ENCODE measurements at places on chromosomes 13 and 19.
A peak's percentile ranks its signal among the peaks of the same experiment; 100 is the strongest.

- no peak for DNase-seq
Observed at GRCh38 chr19:33335446-33335845, 33.1 kb upstream of the CEBPA start.

DNA sequence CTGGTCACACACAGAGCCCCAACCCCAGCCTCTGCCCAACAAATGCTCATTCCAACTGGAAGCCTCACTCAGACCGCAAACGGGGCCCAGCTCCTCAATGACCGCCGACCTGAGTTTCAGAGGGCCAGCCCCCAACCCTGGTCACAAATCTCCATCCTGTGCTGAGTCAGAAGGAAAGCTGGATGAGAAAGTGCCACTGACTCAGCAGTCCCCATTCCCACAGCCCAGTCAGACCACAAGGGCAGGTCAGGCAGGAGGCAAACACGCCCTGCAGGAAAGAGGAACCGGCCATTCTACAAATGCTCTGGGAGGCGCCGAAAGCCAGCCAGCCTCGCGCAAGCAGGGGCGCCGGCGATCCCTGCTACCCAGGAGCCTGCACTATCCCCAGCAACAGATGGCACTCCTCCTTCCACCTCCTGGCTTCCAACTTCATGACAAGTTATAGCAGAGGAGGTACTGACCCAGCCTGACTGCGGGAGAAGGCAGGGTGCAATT, 14.1 kb upstream of the PRKD2 start:
- DNase-seq, result no peak

GRCh38 chr13:110507678-110508381, 53.7 kb downstream of the RAB20 start:
- no peak for DNase-seq

GRCh38 chr13:58687148-58687547, 1055.6 kb downstream of the PCDH17 start:
- no peak for DNase-seq

DNA sequence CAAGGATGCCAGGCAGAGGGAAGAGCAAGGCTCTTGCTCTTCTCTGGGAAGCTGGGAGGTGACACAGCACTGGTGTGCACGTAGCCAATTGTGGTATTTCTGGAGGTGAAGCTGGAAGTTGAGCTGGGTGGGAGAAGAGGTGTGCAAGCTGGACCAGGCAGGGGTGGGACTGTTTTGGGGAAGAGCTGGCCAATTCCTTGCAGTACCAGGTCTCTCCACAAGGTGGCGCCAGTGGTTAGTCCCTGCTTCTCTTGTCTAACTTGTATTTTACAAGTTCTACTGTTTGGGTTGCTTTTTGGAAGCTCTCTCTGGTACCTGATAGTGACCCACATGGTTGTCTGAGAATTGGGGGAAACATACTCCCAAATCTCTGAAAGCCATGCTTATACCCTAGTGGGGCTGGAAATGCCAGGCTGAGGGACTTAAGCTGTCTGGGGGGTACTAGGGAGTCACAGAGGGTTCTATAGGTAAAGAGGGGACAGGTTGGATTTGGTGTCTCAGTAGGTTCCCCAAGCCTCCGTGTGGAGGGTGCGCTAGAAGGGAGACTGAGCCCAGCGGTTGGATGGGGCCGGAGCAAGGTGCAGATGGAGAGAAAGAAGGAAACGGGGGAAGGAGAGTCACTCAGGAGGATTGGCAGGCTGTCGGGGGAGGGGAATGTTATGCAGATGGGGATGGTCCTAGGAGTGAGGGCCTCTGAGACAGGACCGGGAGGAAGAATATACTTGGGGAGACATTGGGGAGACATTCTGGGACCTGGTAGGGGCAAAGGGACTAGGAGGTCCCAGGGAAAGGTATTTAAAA, 3.0 kb downstream of the HPN start:
- peak; percentile 62 for DNase-seq

DNA sequence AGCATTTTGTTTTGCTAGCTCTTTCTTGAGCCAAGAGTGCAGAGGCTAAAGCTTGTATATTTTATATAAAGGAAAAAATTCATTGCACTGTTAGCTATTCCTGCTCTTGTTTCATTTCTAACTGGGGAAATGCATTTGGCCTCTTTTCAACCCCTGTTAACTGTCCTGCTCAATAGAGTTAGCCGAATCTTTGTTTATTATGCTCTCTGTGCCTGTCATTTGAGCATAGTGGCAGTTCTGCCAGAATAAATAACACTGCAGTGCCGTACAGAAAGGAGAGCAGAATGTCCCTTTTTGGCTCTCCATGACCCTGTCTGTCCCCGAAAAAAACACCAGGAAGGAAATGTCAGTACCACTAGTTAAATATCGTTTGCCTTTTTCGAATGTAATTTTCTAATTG, 350.8 kb downstream of the MYO16 start:
- no peak for DNase-seq

DNA sequence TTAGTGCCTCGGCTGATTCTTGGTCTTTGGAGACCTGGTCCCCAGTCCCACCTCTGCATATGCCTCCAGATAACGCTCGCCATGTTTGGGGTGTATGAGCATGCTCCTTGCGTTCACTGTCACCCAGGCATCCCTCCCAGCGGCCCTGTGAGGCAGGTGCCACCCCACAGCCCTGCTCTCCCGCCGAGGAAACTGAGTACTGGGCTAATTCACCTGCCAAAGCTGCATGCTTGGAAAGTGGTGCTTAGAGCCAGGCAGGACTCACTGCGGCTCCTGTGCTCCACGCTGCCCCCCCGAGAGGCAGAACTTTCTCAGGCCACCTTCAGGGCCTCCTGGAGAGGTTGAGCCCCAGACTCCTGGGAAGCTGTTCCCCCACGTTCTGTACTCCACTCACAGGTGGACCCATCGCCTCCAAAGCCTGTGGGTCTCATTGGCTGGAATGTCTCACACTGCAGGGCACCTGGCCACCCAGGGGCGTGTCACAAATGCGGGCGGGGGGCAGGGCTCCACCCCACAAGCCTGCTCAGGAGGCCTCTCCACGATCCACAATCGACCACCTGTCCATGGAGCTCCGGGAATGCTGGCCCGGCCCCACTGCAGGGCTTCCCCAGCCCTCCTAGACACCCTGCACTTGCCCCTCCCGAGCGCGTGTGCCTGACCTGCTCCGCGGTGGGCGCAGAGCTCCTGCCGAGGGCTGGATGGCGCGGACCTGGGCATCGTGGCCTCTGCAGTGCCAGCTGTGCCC, 64.6 kb downstream of the ATP11A start:
- no peak for DNase-seq

DNA sequence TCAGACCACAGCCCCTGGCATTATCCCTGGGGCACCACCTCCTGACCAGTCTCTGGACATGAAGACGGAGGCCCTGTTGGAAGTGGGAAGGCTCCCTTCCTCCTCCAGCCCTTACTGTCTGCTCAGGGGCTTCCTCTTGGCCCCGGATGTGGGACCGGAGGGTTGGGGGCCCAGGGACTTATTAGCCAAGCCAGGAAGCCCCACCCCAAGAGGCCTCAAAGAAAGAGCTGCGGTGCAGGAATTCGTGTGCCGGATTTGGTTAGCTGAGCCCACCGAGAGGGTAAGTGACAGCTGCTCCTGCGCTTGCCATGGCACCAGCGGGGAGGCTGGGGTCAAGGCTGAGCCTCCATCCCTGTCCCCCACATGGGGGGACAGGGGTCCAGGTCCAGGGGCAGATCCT, at the start of gene RETN:
TSS of gene RETN (plus strand) at position 208 of the 400 bp plus-strand sequence. CDS start 278 bp downstream, outside the sequence.
- DNase-seq, result no peak

DNA sequence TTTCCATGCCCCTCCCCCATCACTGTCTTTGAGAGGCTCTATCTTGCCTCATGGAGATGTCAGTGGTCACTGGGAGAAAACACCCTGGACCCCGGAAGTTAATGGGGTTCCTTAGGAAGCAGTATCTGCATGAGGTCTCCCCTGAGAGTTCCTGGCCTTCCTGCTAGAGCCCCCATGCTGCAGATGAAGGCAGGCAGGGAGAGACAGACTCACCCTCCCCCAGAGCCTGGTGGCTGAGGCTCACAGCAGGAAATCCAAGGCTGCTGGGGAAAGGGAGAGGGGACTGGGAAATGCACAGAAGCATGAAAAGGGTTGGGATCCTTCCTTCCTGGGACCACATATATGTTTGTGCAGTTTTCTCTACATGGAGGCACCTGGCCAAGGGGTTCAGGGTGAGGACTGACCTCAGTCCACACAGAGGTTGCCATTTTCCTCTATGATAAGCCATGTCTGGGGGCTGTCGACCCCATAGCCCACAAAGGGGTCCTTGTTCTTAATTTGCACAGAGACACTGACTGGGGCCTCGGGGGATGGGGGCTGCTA, 95.4 kb downstream of the RNASEH2B start:
- DNase-seq, result no peak

- DNase-seq, result no peak
Observed at GRCh38 chr19:3979674-3980352, 5.5 kb downstream of the EEF2 start.

- DNase-seq, result no peak
Observed at GRCh38 chr19:18504886-18505610, 16.8 kb downstream of the ELL start.

DNA sequence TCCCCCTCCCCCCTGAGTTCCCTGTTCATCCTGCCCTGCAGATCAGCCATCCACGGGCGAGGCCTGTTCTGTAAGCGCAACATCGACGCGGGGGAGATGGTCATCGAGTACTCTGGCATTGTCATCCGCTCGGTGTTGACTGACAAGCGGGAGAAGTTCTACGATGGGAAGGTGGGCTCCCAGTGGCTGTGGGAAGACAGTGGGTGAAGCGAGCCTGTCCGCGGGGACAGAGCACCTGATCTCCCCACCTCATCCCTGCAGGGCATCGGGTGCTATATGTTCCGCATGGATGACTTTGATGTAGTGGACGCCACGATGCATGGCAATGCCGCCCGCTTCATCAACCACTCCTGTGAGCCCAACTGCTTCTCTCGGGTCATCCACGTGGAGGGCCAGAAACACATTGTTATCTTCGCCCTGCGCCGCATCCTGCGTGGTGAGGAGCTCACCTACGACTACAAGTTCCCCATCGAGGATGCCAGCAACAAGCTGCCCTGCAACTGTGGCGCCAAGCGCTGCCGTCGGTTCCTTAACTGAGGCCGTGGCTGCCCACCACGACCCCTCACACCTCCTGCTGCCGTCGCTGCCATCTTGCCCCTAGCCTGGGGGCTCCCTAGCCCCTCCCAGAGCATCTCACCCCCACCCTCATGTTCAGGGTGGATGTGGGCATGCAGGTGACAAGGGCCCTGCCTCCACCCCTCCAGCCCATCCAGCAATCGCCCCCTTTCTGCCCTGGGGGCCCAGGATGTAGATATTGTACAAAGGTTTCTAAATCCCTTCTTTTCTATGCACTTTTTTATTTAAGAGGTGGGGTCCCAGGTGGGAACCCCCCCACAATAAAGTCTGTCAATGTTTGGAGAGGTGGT, 4.0 kb downstream of the IGFLR1 start:
- no peak for DNase-seq

GRCh38 chr19:35856546-35857149, at the start of gene KIRREL2:
KIRREL2 (plus strand) TSS chr19:35856911; CDS start chr19:35857120, 209 bp downstream.
- DNase-seq, result no peak

- DNase-seq, result no peak
Observed at GRCh38 chr13:101026328-101026727, 351.7 kb upstream of the TMTC4 start.

GRCh38 chr13:112558696-112559418, 29.1 kb downstream of the TUBGCP3 start:
- DNase-seq, result no peak

DNA sequence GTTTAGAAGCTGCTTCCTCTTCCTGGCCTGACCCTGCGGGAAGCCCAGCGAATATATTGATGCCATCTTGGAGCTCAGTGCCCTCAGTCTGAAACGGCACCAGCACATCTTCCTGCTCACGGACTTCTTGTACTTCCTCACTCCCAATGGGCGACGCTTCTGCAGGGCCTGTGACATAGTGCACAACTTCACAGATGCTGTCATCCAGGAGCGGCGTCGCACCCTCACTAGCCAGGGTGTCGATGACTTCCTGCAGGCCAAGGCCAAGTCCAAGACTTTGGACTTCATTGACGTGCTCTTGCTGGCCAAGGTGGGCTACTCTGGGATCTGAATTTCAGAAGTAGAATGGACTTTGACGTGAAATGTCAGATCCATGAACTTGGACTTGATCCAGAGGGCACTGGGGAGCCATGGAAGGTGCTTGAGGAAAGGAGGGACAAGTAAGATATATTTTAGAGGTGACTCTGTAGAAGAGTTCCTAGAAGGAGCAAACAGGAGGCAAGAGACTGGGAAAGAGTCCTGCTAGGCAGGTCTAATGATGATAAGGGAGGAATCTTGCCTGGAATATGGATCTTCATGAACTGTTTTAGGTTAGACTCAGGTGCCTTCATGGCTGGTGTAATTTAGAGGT, 38.4 kb upstream of the CYP4F8 start:
- no peak for DNase-seq

DNA sequence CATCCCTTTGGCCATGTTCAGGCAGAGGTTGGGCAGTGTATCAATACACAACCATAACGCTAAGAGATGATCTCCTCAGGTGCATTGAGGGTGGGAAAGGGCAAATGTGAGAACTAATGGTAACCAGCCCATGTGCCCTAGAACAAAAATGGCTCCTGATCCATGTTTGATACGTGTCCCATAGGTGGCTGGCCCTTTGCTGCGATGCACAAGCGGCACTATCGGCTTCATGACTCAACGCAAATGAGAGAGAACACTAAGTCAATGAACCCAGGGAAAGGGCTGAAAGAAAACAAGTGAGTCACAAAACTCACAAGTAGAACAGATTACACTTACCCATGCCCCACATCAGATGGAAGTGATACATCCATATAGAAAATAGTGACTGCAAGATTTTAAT, 201.7 kb downstream of the ABCC4 start:
- no peak for DNase-seq

DNA sequence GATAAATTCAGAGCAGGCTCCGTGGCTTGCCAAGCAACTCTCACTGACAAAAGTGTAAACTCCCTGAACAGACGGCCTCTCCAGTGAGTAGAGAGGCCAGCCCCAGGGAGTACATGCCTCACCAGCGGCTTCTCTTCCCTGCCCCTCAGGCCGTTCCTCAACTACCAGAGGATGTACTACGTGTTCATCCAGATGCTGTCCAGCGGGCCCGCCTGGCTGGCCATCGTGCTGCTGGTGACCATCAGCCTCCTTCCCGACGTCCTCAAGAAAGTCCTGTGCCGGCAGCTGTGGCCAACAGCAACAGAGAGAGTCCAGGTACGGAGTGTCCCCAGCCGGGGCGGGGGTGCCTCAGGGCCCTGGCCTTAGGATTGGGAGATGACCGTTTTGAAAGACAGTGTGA, 93.4 kb upstream of the MCF2L start:
- DNase-seq, result no peak
